ENCODE measurements at places on chromosomes 1 and 21. TPM values are rescaled to one million over a fixed set of nuclear protein-coding genes. Genes with fewer than 3 reads are reported as not detected.
A peak's percentile ranks its signal among the peaks of the same experiment; 100 is the strongest.

FOXD3 gene
- total RNA-seq = not detected

VHLL gene
- not detected for total RNA-seq

DCDC2B gene
- total RNA-seq = not detected

- DNase-seq = no peak
Observed at GRCh38 chr1:34744851-34745250, 10.0 kb upstream of the GJB5 start.

DNA sequence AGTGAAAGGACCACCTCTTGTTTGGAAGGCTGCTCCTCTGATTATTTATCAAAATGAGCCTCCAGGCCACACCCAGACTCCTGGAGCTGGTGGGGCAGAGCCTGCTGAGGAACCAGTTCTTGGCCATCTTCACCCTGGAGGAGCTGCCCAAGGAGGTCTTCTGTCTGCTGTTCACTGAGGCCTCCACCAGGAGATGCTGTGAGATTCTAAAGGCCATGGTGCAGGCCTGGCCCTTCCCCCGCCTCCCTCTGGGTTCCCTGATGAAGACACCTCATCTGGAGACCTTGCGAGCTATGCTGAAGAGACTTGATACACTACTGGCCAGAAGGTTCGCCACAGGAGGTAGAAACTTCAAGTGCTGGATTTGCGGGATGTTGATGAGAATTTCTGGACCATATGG lies 61.7 kb upstream of the GJA8 start:
- no peak for DNase-seq

DNA sequence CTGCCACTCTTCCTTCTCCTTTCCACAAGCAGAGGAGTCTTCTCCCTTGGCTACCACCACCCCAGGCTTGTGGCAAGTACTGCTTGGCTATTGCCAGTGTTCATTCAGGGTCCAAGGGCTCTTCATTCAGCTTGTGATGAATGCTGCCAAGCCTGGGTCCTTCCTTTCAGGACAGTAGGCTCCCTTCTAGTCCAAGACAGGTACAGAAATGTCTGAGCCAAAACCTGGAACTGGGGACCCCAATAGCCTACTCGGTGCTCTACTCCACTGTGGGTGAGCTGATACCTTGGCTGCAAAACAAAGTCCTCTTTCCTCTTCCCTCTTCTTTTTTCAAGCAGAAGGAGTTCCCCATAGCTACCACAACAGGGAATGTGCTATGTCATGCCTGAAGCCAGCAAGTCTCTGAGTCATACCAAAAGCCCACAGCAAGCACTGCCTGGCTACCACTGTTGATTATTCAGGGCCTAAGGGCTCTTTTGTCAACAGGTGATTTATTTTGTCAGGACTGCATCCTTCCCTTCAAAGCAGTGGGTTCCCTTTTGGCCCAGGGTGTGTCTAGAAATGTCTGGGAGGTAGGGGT lies 268.9 kb downstream of the HHAT start:
- DNase-seq = peak; percentile 36

GRCh38 chr1:51000651-51001050 lies 30.6 kb downstream of the CDKN2C start:
- no peak for DNase-seq

All from thyroid gland (tissue), 4 donors.